ENCODE measurements at places on chromosomes 13 and 19.

DNA sequence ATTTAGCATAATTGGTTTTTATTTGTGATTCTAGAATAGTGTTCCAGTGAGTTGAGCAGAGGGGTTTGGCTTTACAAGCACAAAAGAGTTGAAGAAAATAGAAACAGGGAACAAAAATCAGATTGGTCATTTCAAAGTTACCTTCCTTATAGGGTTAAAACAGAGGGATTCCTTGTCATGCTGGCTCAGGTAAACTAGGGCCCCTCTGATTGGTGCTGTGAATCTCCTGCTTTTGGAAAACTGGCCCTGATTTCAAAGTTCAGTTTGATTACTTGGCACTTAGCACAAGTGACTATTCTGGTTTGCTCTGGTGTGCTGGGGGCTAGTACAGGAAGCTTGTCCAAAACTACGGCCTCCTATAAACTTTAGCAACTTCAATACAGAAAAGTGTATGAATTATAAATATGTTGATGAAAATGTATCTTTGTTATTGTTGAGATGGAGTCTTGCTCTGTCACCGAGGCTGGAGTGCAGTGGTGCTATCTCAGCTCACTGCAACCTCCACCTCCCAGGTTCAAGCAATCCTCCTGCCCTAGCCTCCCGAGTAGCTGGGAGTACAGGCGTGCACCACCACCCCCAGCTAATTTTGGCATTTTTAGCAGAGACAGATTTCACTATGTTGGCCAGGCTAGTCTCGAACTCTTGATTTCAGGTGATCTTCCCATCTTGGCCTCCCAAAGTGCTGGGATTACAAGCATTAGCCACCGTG is 1.9 kb upstream of the MRPS31 start:
- DNase-seq, result no peak

GRCh38 chr13:33128134-33128533 is 111.9 kb downstream of the KL start:
- DNase-seq, result peak; percentile 26

DNA sequence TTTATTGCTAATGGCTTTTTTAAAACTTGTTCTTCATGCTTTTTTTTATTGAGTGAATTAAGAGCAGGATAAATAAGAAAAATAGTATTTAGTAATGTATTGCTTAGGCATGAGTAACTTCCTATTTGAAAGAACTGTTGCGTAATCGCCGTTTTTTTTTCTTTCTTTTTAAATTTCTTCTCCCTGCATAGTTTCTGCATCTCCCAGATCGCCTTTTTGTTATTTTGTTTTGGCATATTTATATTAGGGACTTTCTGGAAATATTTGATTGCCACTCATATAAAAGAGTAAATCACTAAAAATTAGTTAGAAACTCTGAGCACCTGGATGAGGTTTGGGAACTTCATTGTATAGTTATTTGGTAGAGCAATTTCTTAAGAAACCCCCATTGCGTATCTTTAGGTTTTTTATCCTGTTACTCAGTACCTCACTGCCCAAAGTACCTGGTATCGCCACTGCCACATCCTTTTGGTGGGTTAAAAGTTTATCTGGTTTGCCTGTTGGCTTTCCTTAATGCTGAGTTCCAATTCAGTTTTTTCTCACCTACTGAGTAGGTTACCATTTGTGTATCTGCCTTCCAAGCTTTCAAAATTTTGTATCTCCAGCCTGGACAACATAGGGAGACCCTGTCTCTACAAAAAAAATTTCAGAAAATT is 36.2 kb upstream of the LPAR6 start:
- peak; percentile 73 for DNase-seq

DNA sequence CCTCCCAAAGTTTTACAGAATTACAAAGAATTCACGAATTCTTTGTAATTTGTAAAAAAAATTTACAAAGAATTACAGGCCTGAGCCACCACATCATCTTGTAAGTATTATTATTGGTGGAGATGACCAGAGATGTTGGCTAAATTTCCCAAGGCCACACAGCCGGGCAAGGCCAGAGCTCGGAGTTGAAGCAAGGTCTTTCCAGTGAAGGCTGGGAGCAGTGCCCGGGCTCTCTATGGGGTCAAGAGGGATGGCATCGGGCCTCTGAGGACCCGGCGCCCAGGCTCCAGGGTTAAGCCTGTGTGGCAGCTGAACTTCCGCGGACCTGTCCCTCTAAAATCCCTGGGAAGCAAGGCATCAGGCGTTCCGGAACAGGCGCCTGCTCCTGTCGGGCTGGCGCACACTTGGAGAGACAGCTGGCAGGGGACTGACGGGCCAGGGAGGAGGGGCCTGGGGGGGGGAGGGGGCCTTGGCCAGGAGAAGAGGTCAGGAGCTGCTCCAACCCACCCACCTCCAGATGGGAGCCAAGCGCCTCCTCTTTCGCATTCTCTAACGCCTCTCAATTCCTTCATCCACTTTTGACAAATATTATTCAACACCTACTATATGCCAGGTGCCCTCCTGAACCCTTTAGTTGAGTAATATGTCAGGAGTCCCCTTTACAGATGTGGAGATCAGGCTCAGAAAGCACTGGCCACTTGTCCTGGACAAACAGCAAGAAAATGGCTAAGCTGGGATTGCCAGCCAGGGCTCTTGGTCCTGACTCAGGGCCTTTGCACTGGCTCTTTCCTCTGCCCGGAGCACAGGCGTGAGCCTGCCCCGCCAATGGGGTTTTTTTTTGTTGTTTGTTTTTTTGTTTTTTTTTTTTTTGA is 36.8 kb upstream of the SEMA6B start:
- no peak for DNase-seq

- no peak for DNase-seq
Measured at GRCh38 chr13:35903075-35903474, 228.1 kb downstream of the DCLK1 start.

GRCh38 chr13:111398196-111398595 is 77.8 kb downstream of the TEX29 start:
- no peak for DNase-seq

- DNase-seq, result no peak
Measured at GRCh38 chr19:23346696-23347095, 48.6 kb downstream of the ZNF91 start.

- no peak for DNase-seq
Measured at GRCh38 chr13:84430446-84430845, 548.2 kb upstream of the SLITRK1 start.

DNA sequence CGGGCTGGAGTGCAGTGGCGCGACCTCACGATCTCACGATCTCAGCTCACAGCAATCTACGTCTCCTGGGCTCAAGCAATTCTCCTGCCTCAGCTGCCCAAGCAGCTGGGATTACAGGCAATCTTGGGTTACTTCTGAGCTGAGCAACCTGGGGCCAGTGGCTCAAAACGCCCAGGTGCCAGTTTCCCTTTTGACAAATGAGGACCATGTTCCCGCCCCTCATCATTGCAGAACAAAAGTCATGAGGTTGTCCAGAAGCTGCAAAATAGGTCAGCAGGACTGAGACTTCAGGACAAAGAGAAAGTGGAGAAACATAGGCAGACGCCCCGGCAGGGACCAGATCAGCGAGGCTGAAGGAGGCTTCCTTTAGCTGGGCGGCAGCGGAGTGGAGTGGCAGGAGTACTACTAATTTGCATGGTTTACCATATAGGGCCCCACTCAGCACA is 3.3 kb upstream of the ADGRE5 start:
- no peak for DNase-seq
